ENCODE measurements at places on chromosomes 4 and X. TPM values are rescaled to one million over a fixed set of nuclear protein-coding genes. Genes with fewer than 3 reads are reported as not detected.

Gene FGD1
- 16.8 TPM for total RNA-seq

Gene INPP4B
- 1.6 TPM for total RNA-seq

Gene HGFAC
- total RNA-seq = 0.06 TPM

Gene SRP72
- total RNA-seq = 57.8 TPM

Gene ARHGAP24
- total RNA-seq = 44.7 TPM

Gene IGFBP7
- 2,649 TPM for total RNA-seq

Gene CLDN24
- total RNA-seq = not detected

Gene ETDB
- total RNA-seq = not detected

Gene CWH43
- not detected for total RNA-seq

Gene STK32B
- total RNA-seq = 1.7 TPM

Gene GRK4
- 4.4 TPM for total RNA-seq

Gene HS3ST1
- total RNA-seq = 0.49 TPM

Gene ELOVL6
- 5.0 TPM for total RNA-seq

Gene UGT2B10
- total RNA-seq = not detected

Gene MAGEH1
- total RNA-seq = 36.4 TPM

Gene TLR8
- not detected for total RNA-seq

Gene LRIT3
- total RNA-seq = not detected

Gene C4orf36
- not detected for total RNA-seq

Gene BCLAF3
- total RNA-seq = 2.1 TPM

Gene AFP
- total RNA-seq = 0.29 TPM

Gene IL13RA1
- total RNA-seq = 46.7 TPM

Gene SLC49A3
- 11.0 TPM for total RNA-seq

Gene STARD8
- 0.98 TPM for total RNA-seq

Gene HSD17B13
- not detected for total RNA-seq

Gene ARHGAP10
- total RNA-seq = 13.0 TPM

Gene PPARGC1A
- 2.7 TPM for total RNA-seq

Gene WAS
- total RNA-seq = 1.1 TPM

Gene SPON2
- 255 TPM for total RNA-seq
